ENCODE measurements at places on chromosomes 16 and 17. TPM values are rescaled to one million over a fixed set of nuclear protein-coding genes. Genes with fewer than 3 reads are reported as not detected.

DDX5 gene
- 371 TPM for polyA plus RNA-seq

PIGQ gene
- polyA plus RNA-seq = 75.8 TPM

ARL17B gene
- 14.1 TPM for polyA plus RNA-seq

FOXL1 gene
- polyA plus RNA-seq = 0.22 TPM

DNA sequence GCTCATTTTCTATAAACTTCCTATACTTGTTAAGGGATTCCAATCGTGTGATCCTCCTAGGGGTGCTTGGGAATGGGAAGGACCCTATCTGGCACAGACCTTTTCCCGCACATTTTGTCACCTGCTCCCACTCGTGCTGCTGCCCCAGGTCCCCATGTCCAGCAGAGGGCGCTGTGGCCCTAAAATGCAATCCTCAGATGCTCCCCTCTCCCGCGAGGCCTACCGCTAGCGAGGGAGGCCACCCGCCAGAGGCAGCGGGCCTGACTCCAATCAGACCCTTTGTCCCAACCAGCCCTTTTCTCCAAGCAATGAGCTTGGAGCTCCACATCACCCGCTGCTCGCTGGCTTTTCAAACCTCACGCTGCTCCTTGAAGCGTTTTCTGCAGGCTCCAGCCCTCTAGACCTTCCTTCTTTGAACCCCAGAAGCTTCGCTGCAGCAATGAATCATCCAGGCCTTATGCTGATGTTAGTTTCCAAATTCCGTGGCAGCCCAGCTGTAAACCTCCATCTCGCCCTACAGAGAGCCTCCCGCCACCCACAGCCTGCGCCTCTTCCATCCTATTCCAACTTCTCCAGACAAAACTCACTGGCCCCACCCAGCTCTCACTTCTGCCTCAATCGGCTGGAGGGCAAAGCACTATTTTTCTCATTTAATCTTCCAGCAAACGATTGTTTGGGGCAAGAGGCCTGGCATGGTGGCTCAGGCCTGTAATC is 23.6 kb upstream of the FZD2 start:
- DNase-seq = peak; percentile 83

GRCh38 chr17:42844271-42844670 is at the start of gene AOC2:
TSS of gene AOC2 (plus strand) at chr17:42844580. CDS start at chr17:42844627, 47 bp downstream.
- DNase-seq = no peak

DNA sequence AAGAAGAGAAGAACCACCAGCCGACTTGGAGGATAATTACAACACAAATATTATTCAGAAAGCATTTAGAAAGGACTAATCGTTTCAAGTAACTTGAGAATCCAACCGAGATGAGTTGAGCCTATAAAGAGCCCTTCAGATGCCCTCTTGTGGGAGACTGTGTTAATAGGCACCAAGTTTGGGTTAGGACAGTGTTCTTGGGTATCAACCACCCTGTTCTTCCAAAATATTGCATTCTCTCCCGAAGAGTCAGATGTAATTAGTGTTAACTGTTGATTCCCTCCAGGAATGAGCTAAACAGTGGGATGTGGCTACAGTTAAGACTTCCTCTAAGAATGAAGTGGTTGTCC is 87.8 kb upstream of the NOL11 start:
- DNase-seq = peak; percentile 52

TMEM220 gene
- polyA plus RNA-seq = 0.54 TPM

GRCh38 chr16:24009098-24009497 is 173.3 kb downstream of the PRKCB start:
- no peak for DNase-seq

GRCh38 chr16:165539-166374 is at the start of gene HBM:
TSS of gene HBM (plus strand) at chr16:165978. CDS start at chr16:165998, 20 bp downstream.
- DNase-seq = no peak

GRCh38 chr16:21611556-21612384 is 12.4 kb downstream of the METTL9 start:
- DNase-seq = no peak

DNA sequence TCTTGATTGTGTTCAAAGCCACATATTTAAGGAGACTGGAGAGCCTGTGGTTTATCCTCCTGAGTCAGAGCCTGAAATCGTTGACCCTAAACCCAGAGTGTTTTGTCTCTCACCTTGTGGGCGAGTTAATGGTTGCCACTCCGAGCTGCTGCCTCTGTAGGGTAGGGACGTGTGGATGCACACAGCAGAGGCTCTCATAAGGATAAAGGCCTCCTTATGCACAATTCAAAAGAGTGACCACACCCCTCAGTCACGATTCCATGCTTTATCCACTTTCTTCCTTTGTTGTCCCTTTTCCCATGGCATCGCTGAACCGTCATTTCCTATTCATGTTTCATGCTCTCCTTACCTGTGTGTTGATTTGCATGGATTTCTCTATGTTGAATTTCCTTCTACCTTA is 805.0 kb upstream of the RBFOX1 start:
- no peak for DNase-seq

KDM6B gene
- polyA plus RNA-seq = 31.8 TPM

DNA sequence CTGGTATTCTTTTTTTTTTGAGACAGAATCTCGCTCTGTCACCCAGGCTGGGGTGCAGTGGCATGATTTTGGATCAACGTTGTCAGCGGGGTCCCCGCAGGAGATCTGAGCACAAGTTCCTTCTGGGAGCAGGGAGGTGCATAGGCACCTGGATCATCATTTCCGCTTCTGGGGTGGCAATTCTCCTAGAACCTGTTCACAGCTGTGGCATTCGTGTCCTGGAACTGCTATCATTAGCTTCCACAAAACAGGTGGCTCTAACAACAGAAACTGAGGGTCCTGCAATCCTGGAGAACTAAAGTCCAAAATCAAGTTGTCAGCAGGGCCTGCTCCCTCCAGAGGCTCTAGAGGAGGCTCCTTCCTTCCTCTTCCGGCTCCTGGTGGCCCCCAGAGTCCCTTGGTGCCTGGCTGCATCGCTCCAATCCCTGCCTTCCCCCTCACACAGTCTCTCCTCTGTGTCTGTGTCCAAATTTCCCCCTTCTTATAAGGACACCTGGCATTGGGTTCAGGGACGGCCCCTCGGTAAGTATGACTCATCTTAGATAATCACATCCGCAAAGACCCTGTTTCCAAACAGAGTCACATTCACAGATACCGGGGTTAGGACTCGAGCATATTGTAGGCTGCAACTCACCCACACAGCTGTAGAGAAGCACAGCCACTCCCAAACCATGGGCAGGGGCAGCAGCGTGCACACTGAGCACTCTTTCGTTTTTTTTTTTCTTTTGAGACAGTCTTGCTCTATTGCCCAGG is 43.5 kb upstream of the KLHDC4 start:
- no peak for DNase-seq

DNA sequence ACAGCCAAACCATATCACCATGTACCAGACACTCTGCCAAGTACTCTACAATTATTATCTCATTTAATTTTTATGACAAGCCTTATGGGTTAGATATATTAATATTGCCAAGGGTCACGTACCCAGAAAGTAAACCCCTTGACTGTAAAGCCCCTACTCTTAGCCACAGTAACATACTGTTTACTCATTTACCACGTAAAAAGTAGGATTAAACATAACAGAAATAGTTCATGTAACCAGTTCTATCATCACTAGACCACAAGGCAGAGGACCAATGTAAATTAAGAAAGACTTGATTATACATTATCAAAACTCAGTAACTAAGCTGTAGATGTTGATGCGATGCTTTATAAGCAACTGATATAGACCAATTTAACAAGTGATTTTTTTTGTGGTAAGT is 101.5 kb upstream of the CNTNAP4 start:
- DNase-seq = no peak

CPHXL gene
- polyA plus RNA-seq = not detected

DNA sequence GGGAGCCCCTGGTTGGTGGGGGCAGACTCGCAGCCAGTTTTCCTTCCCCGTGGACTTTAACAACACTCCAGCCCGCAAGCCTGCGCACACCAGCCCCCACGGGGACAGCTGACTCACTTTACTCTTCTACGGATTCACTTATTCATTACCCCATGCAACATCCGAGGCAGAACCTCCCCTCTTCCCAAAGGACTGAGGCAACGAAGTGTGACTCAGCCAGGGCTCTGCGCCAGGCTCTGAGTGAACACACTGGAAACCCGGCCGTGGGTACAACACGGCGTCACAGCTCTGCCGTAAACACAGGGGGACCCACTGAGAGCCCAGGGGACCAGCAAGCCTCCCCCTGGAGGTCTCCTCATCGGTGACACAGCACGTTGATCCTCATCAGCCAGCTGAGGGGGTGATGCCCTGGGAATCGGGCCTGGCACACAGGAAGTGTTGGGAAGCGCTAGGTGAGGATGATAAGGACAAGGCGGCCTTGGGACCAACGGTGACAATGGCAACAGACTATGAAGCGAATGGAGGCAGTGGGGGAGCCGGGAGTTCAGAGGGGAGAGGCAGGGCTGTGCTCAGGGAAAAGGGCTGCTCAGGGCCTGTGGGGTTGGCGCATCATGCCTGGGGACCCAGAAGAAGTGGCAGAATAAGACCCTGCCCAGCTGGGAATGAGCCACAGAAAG is 14.6 kb downstream of the COTL1 start:
- no peak for DNase-seq

DNA sequence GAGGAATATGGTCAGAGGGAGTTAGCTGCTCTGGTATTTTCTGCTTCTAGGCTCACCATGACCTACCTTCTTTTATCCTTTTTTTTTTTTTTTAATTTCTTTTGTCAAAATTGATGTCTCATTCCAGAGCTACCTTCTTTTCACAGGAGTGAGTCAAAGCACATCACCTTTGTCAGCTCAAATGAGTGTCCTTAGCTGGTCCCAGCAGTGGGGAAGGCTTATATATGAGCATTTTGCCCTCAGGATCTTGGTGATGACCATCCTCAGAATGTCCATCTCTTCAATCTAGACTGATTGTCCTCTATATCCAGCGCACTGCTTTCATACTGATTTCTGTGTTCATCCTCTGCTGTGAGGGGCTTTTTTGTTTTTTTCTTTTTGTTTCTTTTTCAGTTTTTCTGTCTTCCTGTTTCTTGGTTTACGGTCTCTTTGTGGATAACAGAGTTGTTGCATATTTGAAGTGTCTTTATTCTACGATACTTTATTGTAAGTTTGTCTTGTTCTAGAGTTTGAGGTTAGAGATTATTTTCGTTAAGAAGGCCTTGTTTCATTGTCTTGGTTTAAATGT is 24.9 kb downstream of the CBFB start:
- no peak for DNase-seq

FAM234A gene
- polyA plus RNA-seq = 143 TPM

GRCh38 chr16:51276336-51276735 is 125.3 kb upstream of the SALL1 start:
- DNase-seq = no peak

All from brain (organoid and tissue), 16 donors.